Prostate gland (tissue), 2 donors: ENCODE measurements at places on chromosomes 1 and 21.

GRCh38 chr1:32925403-32926162, 24.4 kb upstream of the TMEM54 start:
- DNase-seq: no peak

DNA sequence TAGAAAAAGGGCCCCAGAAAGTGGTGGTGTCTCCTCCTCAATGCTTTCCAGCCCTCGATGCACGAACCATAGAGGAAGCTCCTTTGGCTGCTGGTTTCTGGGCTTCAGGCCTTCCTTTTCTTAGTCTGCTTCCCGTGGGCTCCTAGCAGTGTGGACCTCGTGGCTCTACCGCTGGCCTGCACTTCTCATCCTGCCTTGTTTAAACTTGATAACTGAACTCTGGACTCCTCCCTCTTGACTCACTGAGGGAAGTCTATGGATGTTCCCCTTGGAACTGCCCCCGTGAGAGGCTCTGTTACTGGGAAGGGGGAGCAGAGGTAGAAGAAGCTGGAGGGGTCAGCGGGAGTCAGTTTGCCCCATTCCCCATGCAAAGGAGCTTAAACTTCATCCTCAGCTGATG, 75.3 kb upstream of the WDR26 start:
- no peak for DNase-seq

DNA sequence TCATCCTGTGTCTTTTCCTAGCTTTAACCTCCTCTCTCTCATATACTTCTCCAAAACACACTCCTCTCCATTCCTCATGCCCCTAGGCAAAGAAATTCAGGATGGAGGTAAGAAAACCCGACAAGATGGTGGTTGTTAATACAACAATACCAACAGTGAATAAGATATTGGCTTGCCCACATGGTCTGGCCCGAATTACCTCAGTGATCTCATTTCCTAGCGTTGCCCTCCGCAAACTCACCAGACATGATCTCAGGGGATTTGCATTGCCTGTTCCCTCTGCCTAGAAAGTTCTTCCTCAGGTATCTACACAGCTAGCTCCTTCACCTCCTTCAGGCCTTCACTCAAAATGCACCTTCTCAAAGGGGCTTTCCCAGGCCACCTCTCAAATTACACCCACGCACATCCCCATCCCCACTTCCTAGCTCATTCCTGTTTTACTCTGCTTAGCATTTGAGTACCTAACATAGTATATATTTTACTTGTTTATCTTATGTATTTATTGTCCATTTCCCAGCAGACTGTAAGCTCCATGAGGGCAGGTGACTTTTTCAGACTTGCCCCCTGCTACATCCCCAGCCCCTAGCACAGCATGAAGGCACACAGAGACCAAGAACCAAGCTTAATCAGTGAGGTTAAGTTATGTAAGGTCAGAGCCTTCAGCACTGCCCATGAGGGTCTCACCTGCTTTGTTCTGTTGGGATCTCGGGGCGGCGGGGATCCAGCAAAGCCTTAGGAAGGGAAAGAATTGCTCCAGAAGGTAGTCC, 10.2 kb upstream of the UBR4 start:
- no peak for DNase-seq

DNA sequence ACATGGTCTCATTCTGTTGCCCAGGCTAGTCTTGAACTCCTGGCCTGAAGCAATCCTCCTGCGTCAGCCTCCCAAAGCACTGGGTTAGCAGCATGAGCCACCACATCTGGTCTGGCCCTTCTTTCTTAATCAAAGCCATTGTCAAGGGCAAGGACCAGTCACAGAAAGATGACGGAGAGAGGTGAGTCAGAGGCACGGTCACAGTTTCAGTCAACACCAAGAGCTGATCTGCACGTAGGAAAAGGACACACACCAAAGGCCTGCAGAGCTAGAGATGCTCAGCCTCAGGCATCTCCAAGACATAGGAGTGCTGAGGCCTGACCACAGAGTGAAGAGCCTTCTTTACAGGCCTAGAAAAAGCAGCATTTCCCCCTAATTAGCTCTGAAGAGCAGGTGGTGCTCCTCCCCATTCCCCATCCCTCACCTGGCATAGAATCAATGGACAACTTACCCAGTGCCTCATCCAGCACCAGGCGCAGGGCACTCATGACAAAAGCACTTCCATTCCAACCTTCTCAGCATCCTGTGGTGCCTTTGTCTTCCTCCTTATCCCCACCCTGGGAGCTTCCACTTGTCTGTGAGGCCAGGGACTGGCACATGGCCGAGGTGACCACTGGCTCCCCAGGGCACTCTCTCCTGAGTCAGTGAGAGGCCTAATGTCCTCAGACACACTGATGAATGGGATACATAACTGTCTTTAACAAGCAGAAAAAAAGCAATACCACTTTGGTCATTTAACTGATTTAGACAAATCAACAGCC, 139.8 kb downstream of the AJAP1 start:
- DNase-seq: no peak

GRCh38 chr1:242712248-242712647, 187.8 kb upstream of the PLD5 start:
- no peak for DNase-seq

DNA sequence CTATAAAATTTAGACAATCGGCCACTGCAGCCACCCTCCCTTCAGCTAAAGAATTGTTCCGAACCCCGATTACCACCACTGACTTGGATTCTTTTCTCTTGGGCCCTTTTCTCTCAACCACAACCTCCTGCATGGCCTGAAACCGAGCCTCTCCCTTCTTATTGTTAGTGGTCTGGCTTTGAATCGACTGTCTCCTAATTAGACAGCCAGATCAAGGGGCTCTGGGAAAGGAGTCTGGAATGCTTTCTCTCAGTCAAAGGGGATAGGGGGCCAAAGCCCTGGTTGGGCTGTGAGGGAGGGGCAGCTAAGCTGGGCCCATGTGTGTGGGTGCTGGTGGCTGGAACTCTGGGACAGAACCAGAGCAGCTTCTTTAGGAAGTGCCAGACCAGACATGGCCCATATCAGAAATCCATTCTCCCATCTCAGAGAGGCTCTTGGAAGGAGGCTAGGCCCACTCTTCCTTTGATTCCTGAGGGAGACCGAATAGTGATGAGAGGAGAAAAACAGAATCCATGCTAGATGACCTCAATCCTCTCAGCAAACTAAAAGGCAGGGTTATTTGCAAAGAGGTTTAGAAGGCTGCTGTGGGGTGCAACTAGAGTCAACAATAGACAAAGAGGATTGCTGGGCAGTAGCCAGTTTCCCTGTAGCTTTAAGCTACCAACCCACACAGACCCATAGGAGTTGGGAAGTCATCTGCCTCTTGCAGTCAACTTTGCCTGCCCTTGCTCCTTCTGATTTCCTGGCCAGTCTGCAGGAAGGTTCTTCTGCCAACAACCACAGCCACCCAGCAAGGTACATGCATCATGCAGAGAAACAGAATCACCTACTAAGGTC, 117.6 kb downstream of the AK5 start:
- DNase-seq: no peak

DNA sequence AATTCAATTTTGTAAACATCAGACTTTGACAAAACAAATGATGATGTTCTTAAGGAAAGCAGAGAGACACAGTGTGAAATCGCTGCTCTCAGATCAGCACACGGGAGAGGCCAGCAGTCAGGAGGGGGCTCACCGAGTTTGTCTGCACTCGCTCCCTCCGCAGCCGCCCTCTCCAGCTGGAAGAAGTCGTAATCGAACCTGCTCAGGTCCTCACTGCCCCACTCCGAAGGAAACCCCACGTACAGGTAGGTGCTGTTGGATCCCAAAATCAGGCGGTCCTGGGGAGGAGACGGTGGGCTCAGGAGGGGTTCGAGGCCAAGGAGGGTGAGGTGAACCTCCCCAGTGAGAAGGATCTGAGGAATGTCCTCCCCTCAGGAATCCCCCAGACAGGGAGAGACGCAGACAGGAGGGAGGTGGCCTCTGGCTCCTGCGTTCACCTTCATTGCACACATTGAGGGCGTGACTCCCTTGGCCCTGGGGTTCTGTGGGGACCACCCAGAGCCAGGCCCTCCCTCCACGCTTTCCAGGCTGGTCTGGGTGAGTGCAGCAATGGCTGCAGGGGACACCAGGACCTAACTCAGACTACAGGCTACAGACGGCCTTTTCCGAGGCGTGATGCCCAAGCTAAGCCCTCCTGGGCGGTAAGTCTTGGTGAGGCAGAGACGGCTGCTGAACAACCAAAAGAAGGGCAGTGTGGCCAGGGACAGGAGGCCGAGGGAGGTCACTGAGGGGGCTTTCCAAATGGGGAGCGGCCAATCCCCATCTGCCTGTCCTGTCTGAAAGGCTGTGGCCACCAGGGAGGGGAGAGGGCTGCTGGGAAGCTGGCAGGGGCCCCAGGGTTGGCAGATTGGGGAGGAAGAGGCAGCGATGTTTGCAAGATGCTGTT, 65.5 kb downstream of the SCCPDH start:
- DNase-seq: no peak

DNA sequence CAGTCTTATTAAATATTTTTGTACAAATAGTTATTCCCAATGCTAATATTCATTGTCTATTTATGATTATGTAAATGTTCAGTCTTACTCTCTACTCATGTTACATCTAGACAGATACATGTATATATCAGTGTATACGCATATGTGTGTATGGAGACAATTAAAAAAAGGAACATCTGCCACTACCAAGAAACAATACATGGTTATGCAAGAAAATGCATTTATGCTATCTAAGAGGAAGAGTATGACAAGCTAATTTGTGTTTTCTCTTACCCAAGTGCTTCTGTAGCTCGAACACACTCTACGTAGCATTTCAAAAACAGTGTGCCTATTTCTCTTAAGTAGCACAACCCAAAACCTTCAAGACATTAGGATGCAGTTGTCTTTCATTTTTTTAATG, 6.1 kb upstream of the RLF start:
- DNase-seq: no peak

DNA sequence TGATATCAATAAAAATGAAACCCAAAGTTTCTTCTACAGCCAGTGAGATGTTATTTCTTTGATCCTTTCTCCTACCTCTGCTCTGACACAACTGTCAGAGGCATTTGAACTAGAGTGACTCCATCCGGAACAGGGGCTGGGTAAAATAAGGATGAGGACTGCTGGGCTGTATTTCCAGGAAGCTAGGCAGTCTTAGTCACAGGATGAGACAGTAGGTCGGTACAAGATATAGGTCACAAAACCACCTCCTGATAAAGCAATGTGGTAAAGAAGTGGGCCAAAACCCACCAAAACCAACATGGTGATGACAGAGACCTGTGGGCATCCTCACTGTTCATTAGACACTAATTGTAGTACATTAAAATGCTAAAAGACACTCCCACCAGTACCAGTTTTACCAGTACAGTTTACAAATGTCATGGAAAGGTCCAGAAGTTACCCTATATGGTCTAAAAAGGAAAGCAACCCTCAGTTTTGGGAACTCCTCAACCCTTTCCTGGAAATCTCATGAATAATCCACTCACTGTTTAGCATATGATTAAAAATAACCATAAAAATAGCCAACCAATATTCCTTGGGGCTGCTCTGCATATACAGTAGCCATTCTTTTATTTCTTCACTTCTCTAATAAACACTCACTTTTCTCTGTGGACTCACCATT, 96.7 kb downstream of the GABPA start:
- DNase-seq: no peak

DNA sequence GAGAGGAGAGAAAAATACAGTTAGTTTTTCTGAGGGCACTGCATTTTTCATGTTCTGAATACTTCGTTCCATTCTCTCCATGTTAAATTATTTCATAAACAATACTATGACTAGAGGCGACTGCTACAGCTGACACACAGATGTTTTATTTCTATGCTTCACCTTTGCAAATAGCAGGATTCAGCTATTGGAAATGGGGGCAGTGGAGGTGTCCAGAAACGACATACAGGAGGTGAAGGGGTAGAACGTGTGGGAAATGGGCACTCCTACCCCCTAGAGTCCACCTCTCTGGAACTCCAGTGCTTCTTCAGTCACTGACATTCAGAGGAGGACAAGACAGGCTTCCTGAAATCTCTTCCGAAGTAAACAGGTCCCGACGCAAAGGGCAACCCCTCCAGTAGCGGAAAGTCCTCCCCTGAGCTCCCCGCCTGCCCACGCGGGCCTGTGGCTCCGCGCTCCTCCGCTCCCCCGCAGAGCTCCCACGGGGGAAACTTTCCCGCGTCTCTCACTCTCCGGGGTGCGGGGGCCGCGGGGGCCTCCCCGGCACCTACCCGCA, 480 bp downstream of the DPYD start:
- DNase-seq: no peak

DNA sequence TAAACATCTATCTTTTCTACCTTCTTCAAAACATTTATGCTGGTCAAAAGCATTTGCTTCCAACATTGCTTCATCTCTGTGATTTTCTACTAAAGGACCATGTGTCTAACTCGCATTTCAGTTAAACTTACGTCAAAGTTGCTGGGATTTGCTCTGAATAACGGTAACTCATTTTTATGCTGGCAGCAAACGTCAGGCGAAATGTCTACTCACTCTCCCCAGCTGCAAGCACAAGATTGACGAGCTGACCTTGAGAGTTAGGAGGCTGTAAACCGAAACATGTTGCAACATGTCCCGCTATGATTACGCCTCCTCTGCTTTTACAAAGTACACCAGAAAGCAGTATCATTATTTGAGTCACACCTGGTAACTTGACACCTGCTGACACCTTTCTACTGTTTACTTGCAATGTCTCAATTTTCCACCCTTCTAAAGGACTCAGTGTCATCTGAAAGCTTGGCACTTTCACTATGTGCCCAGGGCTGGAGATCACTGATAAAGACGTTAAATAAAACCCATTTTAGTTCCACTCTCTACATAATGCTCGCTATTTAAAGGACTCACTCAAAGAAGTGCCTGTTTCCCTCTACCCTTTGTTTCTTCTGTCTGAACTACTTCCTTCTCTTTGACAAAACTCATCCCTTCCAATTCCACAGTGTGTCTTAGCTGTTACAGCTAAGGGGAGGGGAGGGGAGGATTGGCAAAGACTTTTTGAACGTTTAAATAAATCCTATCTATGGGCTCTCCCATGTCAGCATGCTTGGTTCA, 111.9 kb downstream of the PTPN14 start:
- DNase-seq: peak; percentile 78

- no peak for DNase-seq
Measured at GRCh38 chr1:71228241-71228640, 147.4 kb upstream of the ZRANB2 start.

DNA sequence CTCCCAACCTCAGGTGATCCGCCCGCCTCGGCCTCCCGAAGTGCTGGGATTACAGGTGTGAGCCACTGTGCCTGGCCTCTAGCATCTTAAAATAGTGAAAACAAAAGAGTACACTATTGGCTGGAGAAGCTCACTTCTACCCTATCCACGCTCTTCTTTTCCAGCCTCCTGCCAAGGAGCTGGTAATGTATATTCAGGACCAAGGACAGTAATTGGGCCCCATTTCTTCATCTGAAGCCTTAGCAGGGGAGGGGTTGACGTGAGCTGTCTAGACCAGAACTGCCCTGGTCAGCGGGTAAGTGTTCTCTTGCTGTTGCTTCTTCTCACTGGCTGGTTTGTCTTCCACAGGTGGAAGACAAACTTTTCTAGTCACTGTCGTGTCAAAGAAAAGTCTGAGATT, 70.2 kb downstream of the DNM3 start:
- DNase-seq: no peak

- DNase-seq: peak; percentile 72
Measured at GRCh38 chr1:36369061-36369861, 16.5 kb downstream of the STK40 start.
